AG08395 (cell line): ENCODE measurements at places on chromosomes 2 and 18.

- DNase-seq, result peak; percentile 55
Measured at GRCh38 chr2:127448526-127448925, 30.3 kb downstream of the PROC start.

- no peak for DNase-seq
Measured at GRCh38 chr18:37502036-37502435, 63.6 kb downstream of the CELF4 start.

GRCh38 chr2:63300835-63301234 is 250.2 kb downstream of the OTX1 start:
- no peak for DNase-seq

GRCh38 chr2:231454361-231454791 is 9.9 kb downstream of the NCL start:
- DNase-seq, result no peak

DNA sequence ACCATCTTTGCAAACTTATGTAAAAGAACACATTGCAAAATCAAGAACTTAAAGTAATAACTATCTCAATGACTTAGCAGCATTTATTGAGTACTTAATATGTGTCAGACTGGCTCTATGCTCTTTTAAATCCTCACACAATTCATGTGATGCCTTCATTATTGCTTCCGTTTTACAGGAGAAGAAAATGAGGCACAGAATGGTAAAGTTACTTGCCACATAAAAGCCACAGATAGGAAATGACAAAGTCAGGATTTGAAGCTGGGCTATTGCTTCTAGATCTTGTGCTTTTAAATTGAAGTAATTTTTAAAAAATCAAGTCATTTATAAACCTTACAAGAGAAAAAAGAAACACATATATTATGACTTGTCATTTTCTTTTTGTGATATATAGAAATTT is 174.2 kb downstream of the WDR7 start:
- DNase-seq, result no peak

DNA sequence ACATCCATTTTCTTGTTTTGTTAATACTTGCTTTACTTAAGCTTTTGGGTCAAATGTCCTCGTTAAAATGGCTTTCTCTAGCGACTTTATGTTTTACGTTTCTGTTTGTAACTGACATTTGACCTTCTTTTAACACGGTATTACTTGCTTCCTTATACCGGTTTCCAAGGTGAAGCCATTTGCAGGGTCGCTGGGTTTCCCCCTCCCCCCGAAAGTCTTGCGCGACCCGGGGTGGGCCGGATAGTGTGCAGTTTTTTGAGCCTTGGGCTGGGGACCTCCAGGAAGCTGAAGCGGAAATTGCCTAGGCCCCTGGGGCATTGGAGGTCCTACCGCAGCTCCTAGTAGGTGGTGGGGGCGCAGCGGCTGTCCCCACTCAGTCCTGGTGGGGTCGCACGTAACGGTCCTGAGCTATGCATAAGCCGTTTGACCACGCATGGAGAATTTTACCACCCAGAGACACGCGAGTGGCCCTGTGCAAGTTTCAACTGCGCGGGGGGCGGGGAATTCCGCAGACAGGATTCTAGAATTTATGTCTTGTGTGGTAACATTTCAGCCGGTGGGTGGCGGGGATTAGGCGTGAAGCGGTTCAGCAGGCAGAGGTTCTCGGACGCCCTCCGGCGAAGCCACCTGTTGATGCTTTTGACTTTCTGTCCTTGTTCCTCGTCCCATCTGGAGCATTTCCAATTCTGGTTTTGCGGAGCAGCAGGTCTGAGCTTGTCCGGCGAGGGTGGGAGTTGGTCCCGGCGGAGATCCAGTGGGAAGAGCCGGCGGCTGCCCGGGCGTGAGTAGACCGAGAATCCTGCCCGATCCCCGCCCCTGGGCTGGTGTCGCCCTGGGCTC is 2.4 kb downstream of the CFLAR start:
- DNase-seq, result peak; percentile 58

DNA sequence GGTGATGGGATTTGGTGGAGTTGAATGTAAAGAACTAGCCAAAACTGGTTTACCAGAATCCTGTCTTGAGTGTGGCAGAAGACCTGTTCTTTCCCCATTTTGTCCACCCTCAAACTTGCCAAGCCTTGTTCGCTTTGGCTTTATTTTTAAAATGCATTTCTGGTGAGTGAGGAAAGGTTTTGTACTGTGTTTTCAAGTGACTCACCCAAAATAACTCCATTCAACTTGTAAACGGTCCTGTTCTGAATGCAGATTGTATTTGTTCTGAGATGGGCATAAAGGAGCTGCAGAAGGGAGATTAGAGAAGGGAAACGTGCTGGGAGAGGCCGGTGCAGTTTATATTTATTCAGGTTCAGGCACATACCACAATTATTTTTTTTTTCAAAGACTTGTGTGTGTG is 5.3 kb upstream of the ITPRID2 start:
- no peak for DNase-seq

DNA sequence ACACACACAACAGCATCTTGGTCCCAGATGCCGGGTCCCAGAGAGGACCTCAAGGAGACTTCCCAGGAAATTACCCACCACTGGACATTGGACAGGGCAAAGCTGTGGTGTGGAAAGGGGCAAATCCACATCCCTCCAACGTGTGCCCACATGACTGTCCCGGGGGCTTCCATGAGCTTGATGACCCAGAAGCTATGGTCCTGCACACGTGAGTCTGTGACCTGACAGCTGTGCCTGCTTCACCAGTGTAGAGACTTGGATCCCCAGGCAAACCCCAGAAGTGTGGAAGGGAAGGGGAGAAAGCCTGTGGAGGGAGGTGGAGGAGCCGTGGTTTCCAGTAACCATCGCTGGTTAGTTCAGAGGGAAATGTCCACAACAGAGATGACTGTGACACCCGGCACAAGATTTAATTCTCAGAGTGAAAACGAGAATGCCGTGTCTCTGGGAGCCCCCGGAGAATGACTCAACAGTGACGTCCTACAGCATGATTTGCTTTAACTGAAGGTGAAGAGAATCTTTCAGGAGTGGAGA is 19.1 kb upstream of the GPR55 start:
- DNase-seq, result no peak

- no peak for DNase-seq
Measured at GRCh38 chr2:46045888-46046287, 251.3 kb upstream of the EPAS1 start.

GRCh38 chr2:174192664-174193063 is 55.7 kb downstream of the OLA1 start:
- no peak for DNase-seq

GRCh38 chr2:241618296-241618805 is 18.6 kb downstream of the THAP4 start:
- no peak for DNase-seq

DNA sequence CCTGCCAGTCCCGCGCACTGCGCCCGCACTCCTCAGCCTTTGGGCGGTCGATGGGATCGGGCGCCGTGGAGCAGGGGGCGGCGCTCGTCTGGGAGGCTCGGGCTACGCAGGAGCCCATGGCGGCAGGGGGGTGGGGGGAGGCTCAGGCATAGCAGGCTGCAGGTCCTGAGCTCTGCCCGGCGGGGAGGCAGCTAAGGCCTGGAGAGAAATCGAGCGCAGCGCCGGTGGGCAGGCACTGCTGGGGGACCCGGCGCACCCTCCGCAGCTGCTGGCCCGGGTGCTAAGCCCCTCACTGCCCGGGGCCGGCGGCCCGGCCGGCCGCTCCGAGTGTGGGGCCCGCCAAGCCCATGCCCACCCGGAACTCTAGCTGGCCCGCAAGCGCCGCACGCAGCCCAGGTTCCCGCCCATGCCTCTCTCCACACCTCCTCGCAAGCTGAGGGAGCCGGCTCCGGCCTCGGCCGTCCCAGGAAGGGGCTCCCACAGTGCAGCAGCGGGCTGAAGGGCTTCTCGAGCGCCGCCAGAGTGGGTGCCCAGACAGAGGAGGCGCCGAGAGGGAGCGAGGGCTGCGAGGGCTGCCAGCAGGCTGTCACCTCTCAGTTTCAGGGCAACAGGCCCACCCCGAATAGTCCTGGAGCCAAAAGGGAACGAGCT is 74.1 kb downstream of the PSMG2 start:
- DNase-seq, result no peak

DNA sequence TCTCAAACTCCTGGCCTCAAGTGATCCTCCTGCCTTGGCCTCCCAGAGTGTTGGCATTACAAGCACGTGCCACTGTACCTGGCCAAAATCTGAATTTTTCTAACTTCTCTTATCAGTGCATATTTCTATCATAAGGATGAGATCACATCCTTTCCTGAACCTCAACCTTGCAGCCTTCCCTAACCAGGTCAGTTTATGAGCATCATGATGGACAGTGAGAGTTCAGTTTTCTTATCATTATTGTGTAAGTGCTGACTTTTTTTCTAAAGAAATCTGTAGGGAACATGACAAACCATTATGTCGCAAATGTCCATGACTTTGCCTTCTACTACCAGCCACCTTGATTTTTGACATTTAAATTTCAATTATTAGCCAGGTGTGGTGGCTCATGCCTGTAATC is 31.5 kb downstream of the MRPL33 start:
- DNase-seq, result no peak

DNA sequence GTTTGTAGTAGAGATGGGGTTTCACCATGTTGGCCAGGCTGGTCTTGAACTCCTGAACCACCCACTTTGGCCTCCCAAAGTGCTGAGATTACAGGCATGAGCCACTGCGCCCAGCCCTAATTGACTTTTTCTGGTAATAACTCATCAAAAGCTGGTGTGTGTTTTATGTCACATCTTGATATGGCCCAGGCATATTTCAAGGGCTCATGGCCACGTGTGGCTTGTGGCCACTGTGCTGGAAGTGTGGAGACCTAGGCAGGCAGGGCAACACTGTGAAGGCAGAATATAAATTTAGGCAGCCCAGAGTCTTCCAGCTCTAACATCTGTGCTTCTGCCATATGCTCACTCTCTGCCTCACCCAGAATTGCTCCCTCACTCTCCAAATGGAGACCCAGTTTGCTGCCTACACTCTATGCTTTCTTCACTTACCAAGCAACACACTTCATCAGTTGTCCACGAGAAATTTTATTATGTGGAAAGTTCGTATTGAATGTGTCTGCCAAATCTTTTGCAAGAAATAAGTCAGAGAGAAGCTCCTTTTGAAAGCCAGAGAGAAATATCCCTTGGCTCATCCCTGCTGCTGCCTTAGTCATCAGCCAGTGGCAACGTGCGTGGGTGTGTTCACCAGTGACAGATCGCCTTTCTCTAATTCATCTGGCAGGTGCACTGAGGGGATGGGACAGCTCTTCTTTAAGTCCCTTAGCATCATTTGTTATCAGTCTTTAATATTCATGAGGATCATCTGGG is 129.4 kb upstream of the CXCR4 start:
- DNase-seq, result no peak

DNA sequence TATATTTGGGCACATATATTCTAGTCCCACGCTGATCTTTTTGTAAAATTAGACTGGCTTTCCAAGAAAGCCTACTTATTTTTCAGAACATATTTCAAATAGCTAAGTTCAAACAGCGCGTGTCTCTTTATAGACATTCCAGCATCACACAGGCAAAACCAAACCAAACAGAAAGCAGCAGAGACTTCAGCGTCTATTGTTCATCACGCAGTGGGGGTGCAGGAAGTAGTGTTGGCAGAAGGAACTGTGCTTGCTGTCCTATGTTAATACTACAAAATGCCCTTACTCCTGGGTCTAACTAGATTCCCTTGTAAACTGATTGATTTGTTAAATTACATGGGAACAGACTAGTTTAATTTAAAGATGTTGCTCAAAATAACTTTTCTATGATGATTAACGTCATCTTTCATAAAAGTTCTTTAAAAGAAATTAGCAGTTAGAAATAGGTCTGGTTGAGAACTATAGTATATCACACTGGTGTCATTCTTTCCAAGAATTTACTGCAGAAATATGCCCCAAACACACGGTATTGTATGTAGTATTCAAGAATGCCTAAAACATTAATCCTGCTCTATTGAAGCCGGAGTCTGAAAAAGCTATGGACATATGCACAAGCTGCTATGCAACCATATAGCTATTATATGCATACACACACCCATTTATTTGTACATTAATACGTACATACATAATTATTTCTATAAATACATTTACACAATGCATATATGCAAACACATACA is 436.3 kb downstream of the CBLN2 start:
- no peak for DNase-seq

- DNase-seq, result no peak
Measured at GRCh38 chr2:174395969-174396630, 570 bp downstream of the SCRN3 start.

DNA sequence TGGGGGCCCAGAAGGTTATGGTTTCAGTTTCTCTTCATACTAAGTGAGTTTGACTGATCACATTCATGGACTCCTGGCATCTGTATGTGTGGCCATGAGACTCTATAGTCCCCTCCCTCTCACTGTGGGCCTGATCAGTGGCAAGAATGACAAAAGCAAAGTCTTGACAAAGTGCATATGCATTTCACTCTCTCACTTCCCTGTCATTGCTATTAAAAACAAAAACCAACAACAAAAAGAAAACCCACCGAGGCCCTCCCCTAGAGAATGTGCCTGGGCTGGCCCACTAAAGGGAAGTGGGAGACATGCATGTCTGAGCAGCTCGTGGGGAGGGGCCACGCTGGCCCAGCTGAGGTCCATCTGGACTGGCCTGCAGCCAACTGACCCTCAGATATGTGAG is 600.1 kb upstream of the RAB6C start:
- no peak for DNase-seq

- no peak for DNase-seq
Measured at GRCh38 chr2:195912079-195912478, 156.6 kb downstream of the DNAH7 start.

- peak; percentile 91 for DNase-seq
Measured at GRCh38 chr2:30447149-30448045, at the start of gene LCLAT1. Gene LCLAT1, plus strand, starts transcription at chr2:30447246. Its CDS starts 78,345 bp downstream, at chr2:30525591.

DNA sequence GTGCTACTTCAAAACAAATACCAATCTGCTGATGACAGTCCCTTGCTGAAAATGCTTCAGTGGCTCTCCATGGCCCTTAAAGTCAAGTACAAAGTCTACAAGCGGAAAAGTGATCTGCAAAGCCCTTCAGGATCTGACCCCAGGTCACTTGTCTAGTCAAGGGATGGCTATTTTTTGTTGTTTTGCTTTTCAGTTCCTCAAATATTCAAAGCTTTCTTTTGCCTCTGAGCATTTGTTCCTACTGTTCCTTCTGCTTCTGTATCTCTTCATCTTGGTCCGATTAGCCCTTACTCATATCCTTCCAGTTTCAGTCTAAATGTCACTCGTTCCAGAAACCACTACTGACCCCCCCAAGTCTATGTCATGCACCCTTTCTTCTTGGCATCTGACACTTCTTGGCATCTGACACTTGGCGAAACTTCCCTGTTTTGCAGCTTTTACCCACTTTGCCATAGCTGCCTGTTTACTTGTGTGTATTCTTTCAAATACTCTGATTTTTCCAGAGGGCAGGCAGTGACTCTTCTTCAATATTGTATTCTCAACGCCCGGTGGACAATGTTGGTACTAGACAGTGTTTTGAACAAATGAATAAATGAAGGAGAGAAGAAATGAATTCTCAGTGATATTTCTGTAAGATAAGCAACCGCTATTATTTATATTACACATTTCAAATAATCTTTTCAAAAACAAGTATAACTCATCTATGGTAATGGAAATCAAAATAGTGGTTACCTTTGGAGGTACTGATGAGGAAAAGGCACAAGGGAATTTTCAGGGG is 175.9 kb upstream of the FN1 start:
- no peak for DNase-seq
